NCI-H1417 (cell line): ENCODE measurements at places on chromosomes 11 and 22.

DNA sequence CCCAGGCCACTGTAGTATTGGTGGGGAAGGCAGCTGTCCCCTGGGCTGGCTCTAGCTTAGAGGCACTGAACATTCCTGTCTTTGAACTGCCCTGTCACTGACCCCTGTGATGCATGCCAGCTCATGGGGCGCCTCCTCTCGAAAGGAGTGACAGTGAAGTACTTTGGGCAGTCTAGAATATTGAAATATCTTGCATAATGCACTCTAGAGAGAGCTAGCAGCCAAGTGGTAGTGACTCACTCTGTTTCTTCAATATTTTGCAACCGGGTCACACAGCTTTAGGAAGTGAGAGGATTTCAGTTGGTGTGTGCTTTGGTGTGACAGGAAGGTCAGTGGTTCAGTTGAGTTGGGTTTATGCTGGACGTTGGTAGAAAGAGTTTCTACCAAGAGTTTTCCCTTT, 35.5 kb upstream of the ST14 start:
- no peak for DNase-seq

GRCh38 chr11:121431820-121432526, 20.1 kb upstream of the SORL1 start:
- no peak for DNase-seq

DNA sequence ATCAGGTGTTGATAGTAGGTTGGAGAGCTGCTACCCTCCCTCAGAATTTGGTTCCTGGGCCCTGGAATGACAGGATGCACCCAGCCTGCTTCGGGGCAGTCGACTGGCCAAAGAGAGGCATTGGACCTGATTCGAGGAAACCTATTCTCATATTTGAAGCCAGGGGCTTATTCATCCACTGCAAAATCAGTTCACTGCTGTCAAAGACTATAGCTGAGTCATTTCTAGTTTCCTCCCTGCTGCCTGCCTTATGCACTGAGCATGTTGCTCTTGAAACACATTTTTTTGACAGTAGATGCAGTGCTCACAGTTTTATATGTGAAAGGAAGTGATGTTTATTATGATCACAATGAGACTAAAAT, 565.4 kb downstream of the ETS1 start:
- DNase-seq = no peak

- DNase-seq = no peak
Observed at GRCh38 chr22:43841742-43842141, 20.6 kb downstream of the SULT4A1 start.

GRCh38 chr11:77821349-77821851, 456 bp downstream of the AAMDC start:
- DNase-seq = no peak

GRCh38 chr11:70105755-70106571, 27.8 kb downstream of the ANO1 start:
- DNase-seq = no peak

DNA sequence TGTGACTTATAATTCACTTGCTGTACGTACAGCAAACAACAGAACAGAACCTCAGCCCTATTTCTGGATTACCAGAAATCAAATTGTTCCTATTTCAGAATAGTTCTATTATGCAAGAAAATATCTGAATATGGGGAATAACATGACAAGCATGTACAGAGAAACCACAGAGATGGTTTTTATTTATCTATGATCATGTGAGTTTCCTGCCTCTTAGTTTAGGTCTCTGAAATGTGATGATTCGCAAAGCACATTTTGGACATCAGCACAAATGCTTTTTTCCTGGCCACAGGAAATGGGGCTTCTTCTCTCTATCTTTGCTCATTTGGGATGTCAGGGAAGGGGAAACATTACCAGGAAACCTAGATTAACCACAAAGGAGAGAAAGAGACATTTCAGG, 266.7 kb upstream of the CTSC start:
- no peak for DNase-seq

- DNase-seq = no peak
Observed at GRCh38 chr11:45685964-45686537, 20.6 kb upstream of the CHST1 start.

DNA sequence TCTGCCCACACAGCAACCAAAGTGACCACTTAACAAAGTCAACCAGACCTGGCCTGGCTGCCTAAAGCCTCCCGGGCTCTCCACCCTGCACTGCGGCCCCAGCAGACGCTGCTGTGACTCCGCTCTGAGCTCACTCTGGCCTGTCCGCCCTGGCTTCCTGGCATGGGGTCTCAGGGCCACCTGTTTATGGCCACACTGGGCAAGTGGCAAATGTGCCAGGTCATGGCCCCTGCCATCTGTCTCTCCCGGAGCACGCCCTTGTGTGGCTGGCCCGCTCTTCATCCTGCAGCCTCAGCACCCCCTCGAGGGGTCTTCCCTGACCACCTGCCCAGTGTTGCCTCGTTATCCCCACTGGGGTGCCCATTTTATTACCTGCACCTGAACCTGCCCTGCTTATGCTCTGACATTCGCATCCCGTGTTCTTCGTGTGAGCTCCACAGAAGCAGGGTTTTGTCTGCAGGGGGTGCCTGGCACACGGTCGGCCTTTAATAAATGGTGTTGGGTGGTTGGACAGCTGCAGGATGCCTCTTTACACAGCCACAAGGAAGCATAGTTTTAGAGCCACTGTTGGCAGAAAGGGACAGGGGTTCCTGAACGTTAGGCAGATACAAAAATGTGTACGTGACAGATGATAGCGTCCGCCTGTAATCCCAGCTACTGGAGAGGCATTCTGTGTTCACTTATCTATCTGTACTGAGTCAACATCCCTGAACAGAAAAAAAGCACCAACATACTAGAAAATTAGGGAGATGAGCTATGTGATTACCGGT, 785.6 kb downstream of the TBC1D22A start:
- peak; percentile 3 for DNase-seq

GRCh38 chr11:127042445-127042844, 41.9 kb upstream of the KIRREL3 start:
- no peak for DNase-seq

DNA sequence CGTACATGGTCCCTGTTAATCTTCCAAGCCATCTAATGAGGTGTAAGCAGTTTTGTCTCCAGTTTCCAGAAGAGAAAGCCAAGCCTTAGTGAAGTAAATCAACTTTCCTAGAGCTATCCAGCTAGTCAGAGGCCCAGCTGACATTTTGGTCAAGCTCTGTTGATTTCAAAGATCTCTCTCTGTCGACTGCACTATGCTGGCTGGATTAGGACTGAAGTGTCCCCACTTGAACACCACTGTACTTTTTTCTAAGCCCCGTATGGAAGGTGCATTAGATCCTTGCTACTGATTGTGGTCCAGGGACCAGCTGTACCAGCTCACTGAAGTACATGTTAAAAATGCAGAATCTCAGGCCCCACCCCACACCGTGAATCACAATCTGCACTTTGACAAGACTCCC, 176.5 kb upstream of the NAV2 start:
- no peak for DNase-seq

DNA sequence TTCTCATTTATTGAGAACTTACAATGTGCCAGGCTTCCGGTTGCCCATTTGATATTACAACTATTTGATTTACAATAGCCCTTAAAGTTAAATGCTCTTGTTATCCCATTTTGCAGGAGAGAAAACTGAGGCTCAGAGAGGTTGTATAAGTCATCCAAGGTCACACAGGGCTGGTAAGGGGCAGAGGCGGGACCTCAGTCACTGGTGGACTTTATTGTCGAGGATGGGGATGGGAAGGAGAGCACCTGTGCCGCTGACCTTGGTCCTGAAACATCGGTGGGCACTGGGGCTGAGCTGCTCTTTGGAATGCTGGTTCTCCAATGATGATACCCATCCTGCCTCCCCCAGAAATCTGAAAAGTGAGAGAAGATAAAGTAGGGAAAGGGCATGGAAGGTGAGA, 265.4 kb downstream of the MIAT start:
- no peak for DNase-seq

- no peak for DNase-seq
Observed at GRCh38 chr11:82321206-82321605, 412.5 kb downstream of the FAM181B start.

DNA sequence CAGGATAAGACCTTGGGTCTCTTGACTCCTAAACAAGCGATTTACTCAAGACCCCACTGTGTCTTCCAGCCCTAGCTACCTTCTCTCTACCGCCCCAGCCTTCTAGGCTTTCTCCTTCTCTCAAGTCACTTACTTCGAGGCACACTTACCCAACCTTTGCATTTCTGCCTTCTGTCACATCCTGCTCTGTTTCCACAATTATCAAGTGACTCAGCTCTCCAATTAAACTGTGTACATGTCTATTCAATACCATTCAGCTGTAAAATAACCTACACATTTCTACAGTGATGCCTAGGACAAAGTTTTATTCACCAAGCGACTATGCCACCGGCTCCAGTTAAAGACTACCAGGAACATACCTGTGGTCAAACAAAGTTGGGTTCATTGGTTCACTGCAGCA, 69.0 kb downstream of the LARGE1 start:
- peak; percentile 16 for DNase-seq

- no peak for DNase-seq
Observed at GRCh38 chr11:32830413-32830738, 649 bp downstream of the PRRG4 start.

DNA sequence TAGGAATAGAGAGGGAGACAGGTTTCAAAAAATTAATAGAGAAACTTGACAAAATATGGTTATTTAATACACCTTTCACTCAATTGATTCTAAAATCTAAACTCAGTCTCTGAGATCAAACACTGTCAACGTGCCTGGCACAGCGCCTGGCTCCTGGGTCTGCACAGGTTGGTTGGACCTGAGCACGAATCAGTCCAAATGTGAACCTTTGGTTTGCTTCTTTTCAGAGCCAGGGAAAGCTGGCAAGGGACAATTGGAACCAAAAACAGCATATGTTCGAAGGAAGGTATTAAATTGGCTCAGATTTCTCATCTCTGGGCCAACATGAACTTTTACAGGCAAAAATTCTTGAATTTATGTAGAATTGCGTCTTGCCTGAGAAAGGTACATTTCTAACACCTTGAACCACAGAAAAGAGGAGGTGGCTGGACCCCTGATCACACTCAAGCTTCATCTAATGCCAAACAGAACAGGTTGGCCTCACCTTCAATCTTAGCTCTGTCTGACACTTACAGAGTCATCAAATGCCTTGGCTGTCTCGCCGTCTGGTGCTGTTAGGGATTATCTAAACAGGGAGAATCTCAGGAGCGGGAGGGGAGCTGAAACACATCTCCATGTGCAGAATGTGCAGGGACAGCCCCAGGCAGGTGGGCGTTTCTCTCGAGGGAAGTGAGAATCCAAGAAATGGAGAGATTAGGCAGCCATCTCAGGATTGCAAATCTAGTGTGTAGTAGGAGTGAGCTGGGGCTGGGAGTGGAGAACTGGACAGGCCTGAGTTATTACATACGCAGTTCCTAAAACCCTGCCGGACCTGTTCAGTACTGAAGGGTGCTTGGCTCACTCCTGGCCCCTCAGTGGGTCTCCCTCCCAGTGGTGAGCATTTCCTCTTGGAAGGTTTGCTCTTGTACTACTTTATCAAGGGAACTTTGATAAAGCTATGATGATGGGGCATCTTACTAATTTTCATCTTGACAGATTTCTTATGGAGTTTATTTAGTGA, 442.2 kb upstream of the B3GAT1 start:
- DNase-seq = no peak

GRCh38 chr11:82043316-82043715, 690.3 kb downstream of the FAM181B start:
- no peak for DNase-seq

DNA sequence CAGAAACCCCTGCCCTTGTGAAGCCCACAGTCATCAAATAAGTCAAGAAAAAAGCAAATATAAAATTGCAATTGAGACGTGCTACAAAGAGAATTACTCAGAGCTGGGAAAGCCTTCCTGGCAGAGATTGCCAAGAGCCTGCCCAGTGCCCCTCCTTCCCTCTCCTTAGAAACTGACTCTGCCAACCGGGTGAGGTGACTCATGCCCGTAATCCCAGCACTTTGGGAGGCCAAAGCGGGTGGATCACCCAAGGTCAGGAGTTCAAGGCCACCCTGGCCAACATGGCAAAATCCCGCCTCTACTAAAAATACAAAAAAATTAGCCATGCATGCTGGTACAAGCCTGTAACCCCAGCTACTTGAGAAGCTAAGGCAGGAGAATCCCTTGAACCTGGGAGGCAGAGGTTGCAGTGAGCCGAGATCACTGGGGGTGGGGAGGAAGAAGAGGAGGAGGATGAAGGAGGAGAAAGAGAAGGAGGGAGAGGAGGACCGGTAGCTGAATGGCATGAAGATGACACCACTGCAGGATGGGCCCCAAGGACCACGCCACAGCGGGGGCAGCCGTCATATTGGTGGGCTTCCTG, 76.1 kb upstream of the RTL6 start:
- no peak for DNase-seq

DNA sequence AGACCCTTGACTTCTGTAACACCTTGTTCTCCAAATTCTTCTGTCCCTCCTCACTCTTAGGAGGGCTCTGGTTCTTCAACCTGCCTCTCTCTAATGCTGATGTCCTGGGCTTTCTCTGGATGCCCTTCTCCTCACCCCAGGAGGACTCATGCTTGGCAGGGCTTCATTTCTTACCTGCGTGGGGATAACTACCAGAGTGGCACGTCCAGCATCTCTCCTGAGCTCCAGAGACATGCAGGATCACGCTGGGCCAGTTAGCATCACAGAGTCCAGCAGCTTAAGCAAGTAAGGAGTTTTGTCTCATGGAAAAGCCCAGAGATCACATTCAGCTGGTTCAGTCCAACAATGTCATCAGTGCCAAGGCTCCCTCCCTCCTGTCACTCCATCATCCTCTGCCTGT, 36.4 kb downstream of the RTL6 start:
- no peak for DNase-seq

- no peak for DNase-seq
Observed at GRCh38 chr11:126357055-126357962, 1.8 kb downstream of the ST3GAL4 start.

DNA sequence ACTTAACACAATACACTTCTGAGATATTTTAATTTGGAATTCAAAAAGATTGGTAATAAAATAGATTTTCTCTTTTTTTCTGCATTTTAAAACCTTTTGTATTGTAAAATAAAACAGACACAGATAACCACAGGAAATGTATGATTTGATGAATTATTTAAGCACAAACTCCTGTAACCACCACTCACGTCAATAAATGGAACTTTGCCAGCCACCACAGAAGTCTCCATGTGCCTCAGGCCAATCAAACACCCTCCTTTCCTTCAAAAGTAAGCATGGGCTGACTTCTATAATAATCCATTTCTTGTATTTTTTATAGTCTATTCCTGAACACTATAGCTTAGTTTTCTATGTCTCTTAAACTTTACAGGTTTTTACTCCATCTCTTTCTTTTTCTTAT, 721.7 kb downstream of the DLG2 start:
- DNase-seq = peak; percentile 10

DNA sequence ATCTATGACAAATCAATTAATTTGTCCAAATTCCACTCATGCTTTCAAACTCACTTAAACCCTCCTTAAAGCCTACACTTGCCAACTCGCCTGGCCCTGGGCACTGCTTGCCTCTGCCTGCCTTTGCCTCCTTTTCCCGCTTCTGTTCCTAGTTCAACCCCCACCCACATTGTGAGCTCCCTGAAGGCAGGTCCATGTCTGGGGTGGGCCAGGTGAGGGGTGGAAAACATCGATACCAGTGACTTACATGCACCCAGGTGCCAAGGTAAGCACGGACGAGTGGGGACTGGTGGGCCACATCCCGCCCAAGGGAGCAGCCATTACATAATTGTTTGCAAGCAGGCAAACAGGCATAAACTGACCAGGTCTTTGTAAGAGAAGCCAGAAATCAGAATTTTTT, 146.2 kb downstream of the ST3GAL4 start:
- no peak for DNase-seq

GRCh38 chr11:93908689-93909088, 58.3 kb upstream of the VSTM5 start:
- no peak for DNase-seq

- no peak for DNase-seq
Observed at GRCh38 chr22:41661088-41661487, 27.6 kb downstream of the SNU13 start.
